ENCODE measurements at places on chromosomes 6 and 20.

- DNase-seq: no peak
Measured at GRCh38 chr6:13261464-13261994, 66.8 kb downstream of the TBC1D7 start.

- no peak for DNase-seq
Measured at GRCh38 chr6:154314084-154314483, 42.5 kb downstream of the IPCEF1 start.

GRCh38 chr6:43849844-43850243, 79.8 kb downstream of the VEGFA start:
- DNase-seq: no peak

- no peak for DNase-seq
Measured at GRCh38 chr20:41386502-41387427, 20.1 kb upstream of the EMILIN3 start.

GRCh38 chr20:64067733-64068307, 4.8 kb downstream of the TCEA2 start:
- DNase-seq: no peak

- peak; percentile 76 for DNase-seq
Measured at GRCh38 chr20:35329435-35330139, 37.4 kb upstream of the FAM83C start.

All from endothelial cell (in vitro differentiated cells).